ENCODE measurements at places on chromosomes 2 and 18.

GRCh38 chr18:40613721-40614120 is 1341.3 kb upstream of the PIK3C3 start:
- no peak for DNase-seq

DNA sequence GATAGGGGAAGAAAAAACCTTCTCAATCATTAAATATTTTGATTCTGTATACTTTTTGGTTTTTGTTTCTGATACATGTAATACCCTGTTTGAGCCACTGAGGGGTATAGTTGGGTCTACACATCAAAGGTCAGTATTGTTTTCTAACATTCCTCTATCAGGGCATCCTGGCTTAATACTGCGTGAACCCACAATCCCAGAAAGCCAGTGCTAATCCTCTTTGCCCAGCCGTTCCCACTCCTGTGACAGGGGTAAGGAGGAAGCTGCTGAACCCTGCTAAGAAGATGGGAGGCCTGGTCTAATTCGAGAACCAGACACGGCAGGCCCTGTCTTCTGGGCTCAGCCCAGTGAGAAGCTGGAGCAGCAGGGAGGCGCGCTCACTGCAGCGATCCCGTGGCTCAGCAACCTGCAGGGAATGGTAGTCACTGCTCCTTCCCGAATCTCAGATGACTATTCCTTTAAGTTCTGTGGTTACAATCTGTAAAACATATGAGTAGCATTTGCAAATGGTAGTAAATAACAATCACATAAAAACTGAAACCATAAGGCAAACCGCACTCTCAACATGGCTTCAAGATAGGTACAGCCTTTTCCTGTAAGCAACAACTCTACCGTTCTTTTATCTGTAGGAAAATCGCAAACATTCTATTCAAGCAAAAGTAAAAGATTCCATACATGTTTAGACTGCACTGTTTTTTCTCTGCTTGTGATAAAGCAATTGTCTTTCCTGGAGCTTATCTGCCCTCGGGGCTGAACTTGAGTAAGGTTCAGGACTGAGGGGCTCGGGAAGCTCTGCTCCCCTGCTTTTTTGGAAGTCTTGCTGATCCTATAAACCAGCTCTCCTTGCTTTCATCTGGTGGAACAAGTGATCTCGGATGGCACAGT is 87.0 kb downstream of the EPB41L3 start:
- no peak for DNase-seq

DNA sequence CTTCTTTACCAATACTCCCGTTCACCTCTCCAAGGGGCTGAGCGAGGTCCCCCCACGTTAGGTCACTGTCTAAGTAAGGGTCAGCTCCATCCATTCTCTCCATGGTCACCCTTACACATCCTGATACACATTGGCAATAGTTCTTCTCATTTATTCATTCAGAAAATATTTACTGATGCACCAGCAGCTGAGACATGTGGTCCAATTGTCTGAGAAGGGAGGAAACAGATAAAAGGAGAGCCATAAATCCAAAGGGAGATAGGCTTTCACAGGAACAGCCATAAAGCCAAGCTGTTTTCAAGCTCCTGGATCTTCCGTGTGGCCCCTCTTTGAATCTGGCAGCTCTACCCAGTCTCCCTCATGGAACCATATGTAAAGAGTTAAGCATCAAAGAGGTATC is 121.2 kb downstream of the TXNL1 start:
- DNase-seq, result no peak

DNA sequence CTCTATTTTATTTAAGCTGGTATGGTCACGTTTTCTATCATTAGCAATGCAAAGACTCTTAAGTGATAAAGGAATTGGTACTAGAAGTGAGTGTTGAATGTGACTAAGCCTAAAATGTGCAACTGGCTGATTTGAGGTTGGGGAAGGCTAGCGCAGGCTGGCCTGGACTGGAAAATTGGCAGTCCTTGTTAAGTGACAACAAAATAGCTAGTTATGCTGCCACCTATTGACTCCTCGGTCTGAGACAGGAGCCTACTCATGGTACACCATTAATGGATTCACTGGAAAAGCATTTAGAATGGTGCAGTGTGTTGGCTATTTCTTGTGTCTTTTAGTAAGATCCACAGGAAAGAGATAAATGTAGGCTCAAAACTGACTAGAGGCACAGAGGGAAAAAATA is 5.7 kb upstream of the WIPF1 start:
- no peak for DNase-seq

DNA sequence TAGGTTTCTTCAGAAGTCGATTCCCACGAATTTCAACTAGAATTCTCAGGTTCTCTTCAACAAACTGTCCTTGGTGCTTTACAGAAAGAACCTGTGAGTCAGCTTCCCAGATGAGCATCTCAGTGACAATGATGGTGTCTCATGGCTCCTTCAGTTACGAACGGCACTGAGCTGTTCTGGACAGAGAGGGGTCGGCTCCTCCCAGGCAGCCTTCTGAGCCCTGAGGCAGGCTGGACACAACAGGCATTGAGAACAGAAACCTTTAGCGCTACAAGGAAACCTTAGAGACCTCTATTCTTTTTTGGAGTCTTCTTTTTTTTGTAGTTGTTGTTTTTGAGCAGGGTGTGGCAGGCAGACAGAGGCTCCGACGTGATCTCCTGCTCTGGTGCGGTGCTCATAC is 35.1 kb upstream of the ALKAL2 start:
- no peak for DNase-seq

DNA sequence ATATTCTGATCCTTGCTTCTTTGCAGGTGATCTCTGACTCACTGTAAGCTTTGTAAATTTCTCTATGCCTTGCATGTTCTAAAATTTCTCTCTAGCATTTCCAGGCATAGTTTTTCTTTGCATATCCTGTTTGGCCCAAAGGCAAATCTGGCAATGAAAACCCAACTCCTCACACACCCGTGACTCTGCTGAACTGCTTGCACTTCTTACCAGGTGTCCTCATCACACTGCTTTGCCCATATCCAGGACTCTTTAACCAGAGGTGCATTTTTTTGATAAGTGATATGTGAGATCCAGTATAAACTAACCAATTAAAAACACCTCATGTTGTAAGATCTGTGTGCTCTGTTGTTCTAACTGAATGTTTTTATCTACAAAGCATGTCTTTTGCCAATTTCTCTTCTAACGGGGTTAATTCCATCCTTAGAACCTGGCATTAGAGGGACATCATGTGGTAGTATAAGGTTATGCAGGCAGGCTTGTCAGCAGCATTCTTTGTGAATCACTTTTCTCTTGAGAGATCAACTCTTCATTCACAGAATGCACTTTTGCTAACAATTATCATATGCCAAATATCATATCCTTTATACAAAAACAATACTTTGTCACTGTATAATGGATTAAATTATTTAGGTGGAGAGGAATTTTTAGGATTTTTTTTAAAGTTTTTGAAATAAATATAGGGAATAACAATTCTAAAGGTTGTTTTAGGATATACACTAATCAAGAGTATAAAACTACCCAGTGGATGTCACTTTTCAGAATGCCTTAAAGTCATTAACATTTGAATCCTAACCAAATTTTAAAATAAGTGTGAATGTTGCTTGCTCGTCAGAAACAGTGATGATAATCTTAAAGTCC is 20.8 kb upstream of the TMX3 start:
- no peak for DNase-seq

Measured in central memory CD8-positive, alpha-beta T cell (primary cell).